Astrocyte of the hippocampus (primary cell): ENCODE measurements at places on chromosomes 7 and 10.
A peak's percentile ranks its signal among the peaks of the same experiment; 100 is the strongest.

DNA sequence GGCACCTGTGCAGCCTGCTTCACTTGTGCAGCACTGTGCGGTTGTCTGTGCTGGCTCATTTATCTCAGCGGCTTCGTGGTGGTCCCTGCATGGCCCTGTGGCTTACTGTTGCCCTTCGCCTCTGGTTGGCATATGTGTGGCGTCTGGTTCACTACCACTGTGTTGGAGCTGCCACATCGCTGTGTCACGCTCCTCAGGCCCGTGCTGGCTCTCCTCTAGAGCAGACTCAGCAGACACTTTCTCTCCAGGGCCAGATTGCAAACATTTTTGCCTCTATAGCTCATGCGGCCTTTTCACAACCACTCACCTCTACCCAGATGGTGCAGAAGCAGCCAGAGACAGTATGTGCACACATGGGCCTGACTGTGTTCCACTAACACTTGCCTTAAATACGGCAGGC is 37.9 kb downstream of the PPP2R2D start:
- DNase-seq: no peak

DNA sequence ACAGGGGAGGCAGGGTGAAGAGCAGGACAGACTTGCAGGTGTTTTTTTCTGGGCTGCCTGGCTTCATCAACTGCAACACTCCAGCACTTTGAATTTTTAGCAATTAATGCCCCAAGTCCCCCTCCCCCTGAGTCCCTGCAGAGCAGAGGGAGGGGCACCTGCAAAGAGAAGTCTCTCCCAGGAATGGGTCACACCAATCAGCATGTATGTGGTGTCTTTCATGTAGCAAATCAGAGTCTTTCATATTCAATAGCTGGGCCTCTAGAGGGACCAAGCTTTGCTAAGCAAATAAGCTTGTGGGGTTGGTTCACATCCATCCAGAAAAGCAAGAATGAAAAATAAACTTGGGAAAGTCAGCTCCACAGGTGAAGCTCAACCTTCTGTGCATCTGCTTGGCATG is 90.7 kb downstream of the PARP12 start:
- no peak for DNase-seq

GRCh38 chr7:5418285-5418582 is 5.4 kb downstream of the TNRC18 start:
- no peak for DNase-seq

- no peak for DNase-seq
Observed at GRCh38 chr10:12684784-12685183, 316.7 kb downstream of the CCDC3 start.

- DNase-seq: no peak
Observed at GRCh38 chr7:1735262-1735661, 65.2 kb downstream of the ELFN1 start.

DNA sequence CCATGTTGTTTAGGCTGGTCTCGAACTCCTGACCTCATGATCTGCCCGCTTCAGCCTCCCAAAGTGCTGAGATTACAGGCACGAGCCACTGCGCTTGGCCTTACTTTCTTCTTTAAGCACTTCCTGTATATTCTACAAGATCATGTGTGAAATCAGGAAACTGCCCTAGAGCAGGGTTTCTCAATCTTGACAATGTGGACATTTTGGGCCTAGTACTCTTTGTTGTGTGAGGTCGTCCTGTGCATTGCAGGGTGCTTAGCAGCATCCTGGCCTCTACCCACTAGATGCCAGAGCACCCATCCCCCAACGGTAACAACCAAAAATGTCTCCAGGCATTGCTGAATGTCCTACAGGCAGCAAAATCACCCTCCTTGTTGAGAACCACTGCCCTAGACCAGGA is 24.7 kb downstream of the RRP12 start:
- no peak for DNase-seq

- DNase-seq: no peak
Observed at GRCh38 chr10:113924186-113924585, 69.7 kb downstream of the NHLRC2 start.

GRCh38 chr10:25820874-25821273 is 113.2 kb upstream of the MYO3A start:
- no peak for DNase-seq

- no peak for DNase-seq
Observed at GRCh38 chr10:45417746-45418145, 43.7 kb downstream of the ALOX5 start.

- no peak for DNase-seq
Observed at GRCh38 chr7:1119201-1119600, 31.3 kb downstream of the GPER1 start.

DNA sequence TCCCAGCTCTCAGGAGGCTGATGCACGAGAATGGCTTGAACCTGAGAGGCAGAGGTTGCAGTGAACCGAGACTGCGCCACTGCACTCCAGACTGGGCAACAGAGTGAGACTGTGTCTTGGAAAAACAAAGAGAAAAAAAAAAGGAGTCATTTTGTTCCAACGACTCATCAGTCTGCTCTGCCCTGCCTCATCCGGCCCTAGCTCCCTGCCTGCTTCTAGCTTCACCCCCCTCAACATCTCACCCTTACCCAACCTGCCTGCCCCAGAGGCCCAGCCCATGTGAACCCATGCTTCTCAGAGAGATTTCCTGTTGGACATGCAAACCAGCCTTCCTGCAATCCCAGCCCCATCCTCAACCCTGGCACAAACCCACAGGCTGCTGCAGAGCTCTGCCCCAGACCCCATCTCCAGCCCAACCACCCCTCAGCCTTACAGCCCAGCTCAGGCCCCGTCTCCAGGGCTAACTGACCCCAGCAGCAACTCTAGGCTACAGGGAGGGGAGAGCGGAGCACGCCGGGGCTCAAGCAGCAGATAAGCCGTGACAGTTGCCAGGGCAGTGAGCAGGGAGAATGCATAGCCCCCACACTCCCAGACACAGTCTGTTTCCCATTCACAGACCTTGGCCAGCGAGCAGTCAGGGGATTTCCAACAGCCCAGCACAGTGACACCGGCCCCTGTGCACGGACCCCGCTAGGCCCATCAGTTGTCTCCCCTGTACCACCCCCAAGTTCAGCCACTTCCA is 86.0 kb upstream of the KCTD7 start:
- DNase-seq: no peak

DNA sequence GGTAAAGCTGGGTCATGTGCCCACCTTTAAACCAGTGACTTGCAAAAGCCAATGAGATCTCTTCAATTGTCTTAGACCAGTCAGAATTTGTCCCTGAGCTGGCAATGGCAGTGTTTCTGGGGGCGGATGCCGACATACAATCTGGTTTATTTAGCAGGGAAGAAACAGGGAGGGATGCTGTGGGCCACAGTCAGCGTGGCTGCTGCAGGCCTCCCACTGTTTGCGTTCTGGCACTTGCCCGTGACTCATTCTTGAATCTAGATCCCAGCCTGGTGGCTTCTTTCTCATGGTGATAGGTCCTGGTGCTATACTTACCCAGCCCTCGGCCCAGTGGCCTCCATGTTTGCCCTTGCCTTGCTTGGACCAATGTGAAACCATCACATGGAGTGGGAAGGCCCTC is 3.1 kb upstream of the CPA1 start:
- no peak for DNase-seq

- DNase-seq: no peak
Observed at GRCh38 chr7:135970045-135970444, 7.1 kb downstream of the MTPN start.

DNA sequence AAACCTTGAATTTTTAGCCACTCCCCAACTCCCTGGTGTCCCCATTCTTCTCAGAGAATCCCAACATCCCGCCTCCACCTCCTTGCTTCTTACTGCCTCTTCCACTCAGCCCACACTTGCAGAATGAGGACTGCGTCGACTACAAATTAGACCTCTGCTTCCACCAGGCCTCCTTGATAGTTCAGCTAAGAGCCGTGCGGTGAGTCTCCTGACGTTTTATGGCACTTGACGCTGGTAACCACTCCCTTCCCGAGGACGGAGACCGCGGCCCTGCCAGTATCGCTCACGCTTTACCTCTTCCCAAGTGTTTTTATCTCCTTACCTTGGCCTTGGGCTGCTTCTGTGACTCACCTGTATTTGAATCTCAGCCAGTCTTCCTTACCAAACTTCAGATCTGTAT is 31.1 kb downstream of the RBM17 start:
- DNase-seq: no peak

DNA sequence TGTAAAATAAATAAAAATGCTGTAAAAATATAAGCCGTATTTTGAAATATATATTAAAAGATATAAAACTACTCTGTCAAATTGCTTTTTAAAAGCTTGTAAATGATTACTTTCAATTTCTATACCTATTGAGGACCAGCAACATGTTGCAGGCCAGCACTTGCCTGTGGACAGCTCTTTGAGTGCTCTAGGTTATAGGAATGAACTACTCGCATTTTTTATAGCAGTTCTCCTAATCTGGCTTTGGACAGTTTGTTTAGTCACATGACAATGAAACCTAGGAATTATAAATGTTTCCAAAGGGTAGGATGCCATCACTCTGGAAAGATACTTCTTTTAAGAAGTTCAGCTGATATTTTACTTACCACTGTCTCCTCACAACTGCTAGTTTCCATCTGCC is 117.7 kb upstream of the PTPRZ1 start:
- DNase-seq: peak; percentile 23

DNA sequence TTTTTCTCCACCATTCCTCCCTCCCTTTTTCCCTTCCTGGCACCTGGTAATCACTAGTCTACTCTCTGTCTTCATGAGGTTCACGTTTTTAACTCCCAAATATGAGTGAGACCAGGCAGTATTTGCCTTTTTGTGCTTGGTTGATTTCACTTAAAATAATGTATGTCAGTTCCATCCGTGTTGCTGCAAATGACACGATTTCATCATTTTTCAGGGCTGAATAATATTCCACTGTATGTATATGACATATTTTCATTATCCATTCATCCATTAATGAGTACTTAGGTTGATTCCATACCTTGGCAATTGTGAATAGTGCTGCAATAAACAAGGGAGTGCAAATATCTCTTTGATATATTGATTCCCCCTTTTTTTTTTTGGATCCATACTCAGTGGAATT is 25.8 kb downstream of the GALNT17 start:
- no peak for DNase-seq

- DNase-seq: peak; percentile 72
Observed at GRCh38 chr7:128869138-128869943, 6.7 kb downstream of the ATP6V1F start.

DNA sequence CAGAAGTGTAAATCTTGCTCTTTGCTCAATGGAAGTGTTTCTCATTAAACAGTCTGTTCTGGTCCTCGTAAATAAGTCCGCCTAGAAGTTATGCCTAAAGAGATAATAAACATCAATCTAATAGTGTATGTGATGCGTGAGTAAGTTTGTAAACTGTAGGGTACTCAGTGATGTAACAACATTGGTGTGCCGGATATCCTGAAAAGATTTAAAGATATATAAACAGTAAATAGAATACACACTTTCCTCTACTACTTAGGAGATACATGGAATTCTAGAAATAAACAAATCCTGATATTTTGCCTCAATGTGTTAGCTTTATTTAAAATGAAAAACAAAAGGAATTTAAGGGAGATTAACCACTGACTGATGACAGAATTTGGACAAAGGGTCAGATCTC is 123.5 kb downstream of the AHR start:
- no peak for DNase-seq

GRCh38 chr7:156827587-156828203 is 65.3 kb downstream of the LMBR1 start:
- peak; percentile 38 for DNase-seq

DNA sequence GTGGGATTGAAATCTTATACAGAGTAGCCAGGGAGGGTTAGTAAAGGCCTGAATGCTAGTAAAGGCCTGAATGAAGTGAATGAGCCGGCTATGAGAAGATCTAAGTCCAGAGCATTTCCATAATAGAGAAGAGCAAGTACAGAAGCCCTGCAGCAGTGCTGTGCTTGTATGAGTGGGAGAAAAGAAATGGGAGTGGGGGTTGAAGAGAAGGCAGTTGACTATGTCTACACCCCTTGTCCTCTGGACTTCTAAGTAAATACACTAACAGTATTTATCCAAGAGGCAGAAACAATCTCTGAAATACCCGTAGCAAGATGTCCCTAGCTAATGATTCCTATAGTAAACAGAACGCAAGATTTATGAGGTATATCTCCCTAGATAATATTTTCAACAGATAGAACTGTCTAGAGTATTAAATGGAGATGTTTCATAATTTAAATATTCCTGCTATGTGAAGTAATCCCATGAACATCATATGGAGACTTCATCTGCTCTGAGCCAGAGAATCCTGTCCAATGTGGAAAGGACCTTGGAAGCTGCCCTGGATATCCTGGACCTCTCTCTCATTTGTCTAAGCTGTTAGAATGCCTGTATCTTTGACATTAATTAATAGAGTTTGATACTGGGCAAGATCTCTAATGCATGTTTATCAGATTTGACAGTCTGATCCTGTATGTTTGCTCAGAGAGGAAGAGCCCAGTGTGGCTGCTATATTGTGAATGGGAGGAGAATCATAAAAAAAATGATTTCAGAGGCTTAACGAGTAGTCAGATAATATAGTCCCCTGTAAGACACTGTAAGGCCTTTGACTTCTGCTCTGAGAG is 171.6 kb downstream of the LRRN3 start:
- DNase-seq: no peak

- peak; percentile 32 for DNase-seq
Observed at GRCh38 chr10:10892290-10892875, 125.3 kb upstream of the CELF2 start.

DNA sequence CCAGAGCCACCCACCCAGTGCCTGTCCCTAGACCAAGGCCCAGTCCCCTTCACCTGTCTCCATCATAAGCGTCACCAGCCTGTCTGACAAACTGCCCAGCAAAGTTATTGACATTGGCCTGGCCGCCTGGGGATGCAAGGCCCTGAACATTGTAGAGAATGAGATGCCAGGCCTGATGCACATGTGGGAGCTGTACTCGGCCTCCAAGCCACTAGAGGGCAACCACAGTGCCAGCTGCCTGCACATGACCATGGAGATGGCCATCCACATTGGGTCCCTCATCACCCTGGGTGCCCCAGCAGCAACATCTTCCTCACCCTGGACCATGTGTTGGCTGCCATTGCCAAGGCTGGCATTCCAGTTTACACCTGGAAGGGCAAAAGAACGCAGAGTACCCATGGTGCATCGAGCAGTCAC is 63.7 kb upstream of the ANTXRL start:
- DNase-seq: no peak

- peak; percentile 39 for DNase-seq
Observed at GRCh38 chr7:39623732-39624441, 515 bp downstream of the RALA start.

GRCh38 chr10:111410740-111411139 is 333.9 kb downstream of the ADRA2A start:
- no peak for DNase-seq

DNA sequence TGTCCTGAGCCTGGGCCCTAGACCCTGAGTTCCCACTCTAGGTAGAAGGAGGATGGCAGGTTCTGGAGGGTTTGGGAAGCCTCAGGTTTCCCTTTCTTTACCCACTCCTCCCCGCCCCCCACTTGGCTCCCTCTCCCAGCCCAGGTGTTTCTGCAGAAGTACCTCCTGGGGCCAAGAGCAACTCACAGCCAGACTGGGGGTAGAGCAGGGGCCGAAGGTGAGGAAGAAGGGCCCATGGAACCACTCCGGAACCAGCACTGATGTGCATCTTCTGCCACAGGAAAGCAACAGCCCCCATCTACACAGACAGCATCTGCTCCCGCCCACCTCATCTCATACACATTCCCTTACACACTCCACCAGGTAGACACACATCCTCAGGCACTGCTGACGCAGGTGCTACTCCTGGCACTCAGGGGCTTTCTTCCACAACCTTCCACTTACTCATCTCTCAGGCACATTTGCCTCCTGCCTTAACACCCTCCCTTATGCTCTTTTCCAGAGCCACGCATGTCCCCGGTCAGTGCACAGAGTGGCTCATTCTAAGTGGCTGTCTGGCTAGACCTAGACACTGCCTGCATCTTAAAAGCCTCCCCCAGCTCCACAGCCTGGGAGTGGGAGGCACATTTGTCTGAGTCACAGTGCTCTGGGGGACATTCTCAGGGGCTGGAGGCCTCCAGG is 1.8 kb downstream of the EPHB6 start:
- no peak for DNase-seq
